Activated T-helper 1 cell treated with anti-CD3 and anti-CD28 coated beads, Interleukin-12 subunit alpha, Interleukin-12 subunit beta, Interleukin-2, Interleukin-4 antibody, amounts not matched to agents 30 ng/mL and 10 ng/mL and 1 ng/mL, durations not matched to agents 14 hours and 24 hours and 36 hours (primary cell): ENCODE measurements at places on chromosomes 7 and 10. TPM values are rescaled to one million over a fixed set of nuclear protein-coding genes. Genes with fewer than 3 reads are reported as not detected.

EGR2 gene
- total RNA-seq = 268 and 282 TPM in 2 replicates

STOX1 gene
- 0.32 and 1.1 TPM in 2 replicates for total RNA-seq

TLX1 gene
- not detected in 2 replicates for total RNA-seq

CUL2 gene
- total RNA-seq = 49.8 and 50.5 TPM in 2 replicates

CALML3 gene
- not detected in 2 replicates for total RNA-seq

DPYSL4 gene
- 24.1 and 24.7 TPM in 2 replicates for total RNA-seq

PLPP4 gene
- total RNA-seq = not detected in 2 replicates

- no peak for DNase-seq
These were observed 36.2 kb upstream of the PPIF start for GRCh38 chr10:79310911-79311573.

GRCh38 chr7:70353330-70353945 is 755.2 kb downstream of the AUTS2 start:
- no peak for DNase-seq

DNA sequence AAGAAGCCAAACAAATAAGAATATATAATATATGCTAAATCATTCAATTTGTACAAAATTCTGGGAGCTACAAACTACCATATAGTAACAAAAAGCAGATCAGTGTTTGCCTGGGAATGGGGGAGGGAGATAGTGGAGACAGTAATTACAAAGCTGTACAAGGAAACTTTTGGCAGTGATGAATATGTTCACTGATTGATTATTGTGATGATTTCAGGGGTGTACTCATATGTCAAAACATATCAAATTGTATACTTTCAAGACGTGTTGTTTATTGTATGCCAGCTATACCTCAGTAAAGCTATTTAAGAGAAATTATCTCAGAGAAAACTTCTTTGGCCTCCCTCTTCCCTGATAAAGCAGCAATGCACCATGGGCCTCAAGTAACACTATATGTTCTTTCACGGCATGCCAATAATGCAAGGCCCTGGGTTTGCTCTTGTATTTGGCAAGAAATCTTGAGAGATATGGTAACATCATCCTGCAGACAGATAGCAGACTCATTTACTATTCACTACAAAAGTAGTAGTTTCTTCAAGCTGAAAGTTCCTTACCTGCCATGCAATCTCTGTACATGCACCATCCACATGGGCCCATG is 133.5 kb downstream of the HBP1 start:
- no peak for DNase-seq

DNA sequence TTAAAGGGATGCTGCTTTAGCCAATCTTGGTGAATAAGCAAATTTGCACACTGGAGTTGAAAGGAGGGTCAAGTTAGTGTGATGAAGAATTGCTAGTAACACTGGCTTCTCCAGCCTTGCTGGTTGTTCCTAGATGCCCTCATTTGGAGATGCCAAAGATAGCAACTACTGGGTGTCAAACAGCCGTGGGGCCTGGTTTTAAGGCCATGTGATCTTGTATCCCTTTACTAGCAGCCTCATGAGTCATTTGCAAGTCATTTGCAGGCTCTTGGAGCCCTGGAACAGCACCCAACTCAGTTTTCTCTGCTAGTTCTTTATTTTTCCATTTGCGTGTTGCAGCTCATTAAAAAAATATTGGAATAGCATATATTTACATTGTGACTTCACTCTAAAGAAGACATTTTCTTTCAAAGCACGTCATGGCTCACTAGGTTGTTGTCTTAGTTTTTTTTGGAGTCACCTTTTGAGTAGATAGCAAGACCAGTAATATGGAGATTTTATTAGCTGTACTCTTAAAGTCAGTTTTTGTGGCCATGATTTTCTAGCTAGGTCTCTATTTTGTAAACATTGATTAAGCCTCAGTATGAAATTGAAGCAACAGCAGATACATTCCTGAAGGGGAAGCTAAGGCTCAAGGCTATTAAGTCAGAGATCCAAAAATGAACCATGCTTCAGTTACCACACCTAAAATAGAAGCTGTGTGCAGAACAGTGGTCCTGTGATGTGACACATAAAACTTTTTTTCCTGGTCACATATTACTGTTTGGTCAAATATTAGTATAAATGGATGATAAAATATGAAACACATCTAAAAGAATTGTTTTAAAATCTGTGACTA is 1.3 kb downstream of the LSMEM1 start:
- no peak for DNase-seq

DNA sequence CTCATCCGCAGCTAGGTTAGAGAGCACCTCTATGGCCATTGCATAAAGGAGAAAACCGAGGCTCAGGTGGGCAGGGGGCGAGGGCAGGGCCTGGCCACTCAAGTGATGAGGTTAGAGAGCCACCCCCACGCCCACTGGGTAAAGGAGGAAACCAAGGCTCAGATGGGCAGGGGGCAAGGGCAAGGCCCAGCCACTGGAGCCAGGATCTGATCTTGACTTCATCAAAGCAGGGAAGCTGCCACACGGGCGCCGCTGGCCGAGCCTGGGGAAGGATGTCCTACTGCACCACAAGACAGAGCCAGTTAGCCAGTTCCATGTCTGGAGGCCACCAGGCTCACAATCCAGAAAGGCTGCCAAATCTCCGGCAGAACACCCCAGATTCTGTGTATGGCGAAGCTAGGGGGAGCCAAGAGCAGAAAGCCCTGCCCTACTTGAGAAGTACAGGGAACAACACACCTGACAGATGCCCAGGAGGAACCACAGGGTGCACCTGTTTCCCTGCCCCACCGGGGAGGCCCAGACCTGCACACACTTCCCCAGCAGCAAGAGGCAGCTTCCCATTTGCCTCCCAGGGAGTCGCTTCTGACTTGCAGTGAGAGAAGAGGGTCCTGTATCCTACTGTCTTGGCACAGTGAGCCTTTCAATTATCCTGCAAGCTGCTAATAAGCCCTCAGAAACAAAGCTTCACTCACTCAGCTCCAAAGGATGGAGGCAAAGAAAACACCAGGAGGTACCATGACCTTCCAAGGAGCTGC is 101.9 kb downstream of the TNS3 start:
- no peak for DNase-seq

GRCh38 chr10:31701546-31701945 is 227.1 kb downstream of the ARHGAP12 start:
- no peak for DNase-seq

DNA sequence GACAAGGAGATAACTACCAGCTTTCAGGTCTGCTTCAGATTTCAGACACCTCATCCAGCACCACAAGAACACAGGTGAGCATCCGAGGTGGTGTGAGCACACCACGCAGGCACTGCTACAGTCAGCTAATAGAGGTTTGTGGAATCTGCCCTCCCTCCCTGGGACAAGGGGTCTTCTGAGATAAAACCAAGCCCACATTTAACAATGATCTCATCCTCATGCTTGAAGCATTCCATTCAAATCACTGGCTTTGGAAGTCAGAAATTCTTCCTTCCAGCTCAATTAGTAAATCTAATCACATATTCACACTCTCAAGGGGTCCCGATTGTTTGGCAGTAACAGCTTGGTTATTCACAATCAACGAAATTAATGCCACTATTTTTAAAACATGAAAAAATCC is 331.4 kb downstream of the ELMO1 start:
- DNase-seq = no peak
